Spleen (tissue), 13 donors: ENCODE measurements at places on chromosomes 5 and 9. TPM values are rescaled to one million over a fixed set of nuclear protein-coding genes. Genes with fewer than 3 reads are reported as not detected.

The HAVCR2 gene
- total RNA-seq: 35.7 TPM

The SPATA31D4 gene
- total RNA-seq: not detected

The TMEM167A gene
- total RNA-seq: 68.7 TPM

The LCN9 gene
- not detected for total RNA-seq

The CAMK2A gene
- 0.75 TPM for total RNA-seq

The ANKDD1B gene
- total RNA-seq: 0.60 TPM

DNA sequence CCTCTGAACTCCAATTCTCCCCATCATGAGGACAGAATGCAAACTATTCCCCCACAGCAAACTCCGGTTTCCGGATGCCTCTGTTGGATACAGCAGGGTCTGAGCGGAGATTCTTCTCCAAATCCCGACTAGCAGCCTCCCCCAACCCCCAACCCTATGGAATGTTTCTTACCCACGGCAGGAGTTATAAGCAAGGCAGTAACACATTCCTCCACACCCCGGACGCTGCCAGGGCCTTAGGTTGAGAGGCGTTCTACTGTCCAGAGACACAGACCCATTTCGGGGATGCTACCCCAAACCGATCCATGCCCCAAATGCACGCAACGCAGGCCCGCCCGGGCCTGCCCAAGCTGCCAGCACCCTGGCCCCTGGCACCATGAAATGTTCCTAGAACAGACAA is 85.6 kb upstream of the LMX1B start:
- H3K4me3 ChIP-seq: no peak overlapping the region
- H3K36me3 ChIP-seq: no peaks in the 10 kb centered on the region
- peak; percentile 71 for DNase-seq
- H3K27me3 ChIP-seq: no peaks in the 10 kb centered on the region
- peaks cover 29% of the 10 kb centered on the region for H3K4me1 ChIP-seq
- H3K27ac ChIP-seq: no peak overlapping the region

The THBS4 gene
- 0.92 TPM for total RNA-seq

The ZFR gene
- 53.2 TPM for total RNA-seq

The JAKMIP2 gene
- 0.59 TPM for total RNA-seq

GRCh38 chr9:125659954-125660353 is 47.1 kb downstream of the MAPKAP1 start:
- no peak for DNase-seq
- H3K4me3 ChIP-seq: no peak overlapping the region
- no peaks in the 10 kb centered on the region for H3K4me1 ChIP-seq
- no peaks in the 10 kb centered on the region for H3K27me3 ChIP-seq

The VCAN gene
- total RNA-seq: 70.3 TPM

- H3K36me3 ChIP-seq: no peaks in the 10 kb centered on the region
- no peaks in the 10 kb centered on the region for H3K27me3 ChIP-seq
- H3K27ac ChIP-seq: no peak overlapping the region
- no peak overlapping the region for H3K4me3 ChIP-seq
Observed at GRCh38 chr5:179411161-179411841, 66.0 kb upstream of the ADAMTS2 start.

GRCh38 chr5:15526413-15526812 is 26.4 kb downstream of the FBXL7 start:
- no peak for DNase-seq
- H3K4me3 ChIP-seq: no peak overlapping the region
- H3K27ac ChIP-seq: no peak overlapping the region
- no peaks in the 10 kb centered on the region for H3K27me3 ChIP-seq
- no peaks in the 10 kb centered on the region for H3K36me3 ChIP-seq

DNA sequence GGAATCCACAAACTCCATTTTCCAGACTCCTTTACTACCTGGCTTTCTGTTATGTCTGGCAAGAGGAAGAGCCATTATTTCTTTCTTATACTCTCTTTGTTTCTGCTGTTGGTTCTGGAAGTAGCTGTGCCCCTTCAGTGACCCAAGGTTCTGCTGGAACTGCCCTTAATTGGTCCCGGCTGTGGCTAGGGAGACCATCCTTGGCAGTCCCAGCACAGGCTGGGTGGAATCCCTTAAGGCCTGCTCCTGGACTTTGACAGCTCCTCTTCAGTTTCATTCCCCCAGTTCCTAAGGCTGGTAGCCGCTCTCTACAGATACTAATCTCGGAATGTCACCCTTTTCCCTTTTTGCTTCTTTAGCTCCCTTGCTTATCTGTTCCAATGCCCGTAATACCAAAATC is 81.9 kb upstream of the GLIS3 start:
- H3K27me3 ChIP-seq: no peaks in the 10 kb centered on the region
- H3K36me3 ChIP-seq: no peaks in the 10 kb centered on the region
- no peak for DNase-seq
- no peaks in the 10 kb centered on the region for H3K4me1 ChIP-seq
- no peak overlapping the region for H3K27ac ChIP-seq
- no peak overlapping the region for H3K4me3 ChIP-seq

GRCh38 chr5:2538169-2538568 is 213.3 kb downstream of the IRX2 start:
- H3K27ac ChIP-seq: no peak overlapping the region
- DNase-seq: no peak
- no peaks in the 10 kb centered on the region for H3K4me1 ChIP-seq
- no peaks in the 10 kb centered on the region for H3K27me3 ChIP-seq

DNA sequence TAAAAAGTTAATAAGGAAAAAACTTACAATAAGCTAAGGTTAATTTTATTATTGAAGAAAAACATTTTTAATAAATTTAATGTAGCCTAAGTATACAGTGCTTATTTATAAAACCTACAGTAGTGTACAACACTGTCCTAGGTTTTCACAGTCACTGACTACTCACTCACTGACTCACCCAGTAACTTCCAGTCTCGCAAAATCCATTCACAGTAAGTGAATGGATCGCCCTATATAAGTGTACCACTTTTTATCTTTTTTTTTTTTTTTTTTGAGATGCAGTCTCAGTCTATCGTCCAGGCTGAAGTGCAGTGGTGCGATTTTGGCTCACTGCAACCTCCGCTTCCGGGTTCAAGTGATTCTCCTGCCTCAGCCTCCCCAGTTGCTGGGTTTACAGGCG is 47.7 kb downstream of the FNIP1 start:
- H3K27me3 ChIP-seq: no peaks in the 10 kb centered on the region
- H3K4me3 ChIP-seq: no peak overlapping the region
- no peaks in the 10 kb centered on the region for H3K36me3 ChIP-seq

The SERF1A gene
- total RNA-seq: 9.2 TPM

DNA sequence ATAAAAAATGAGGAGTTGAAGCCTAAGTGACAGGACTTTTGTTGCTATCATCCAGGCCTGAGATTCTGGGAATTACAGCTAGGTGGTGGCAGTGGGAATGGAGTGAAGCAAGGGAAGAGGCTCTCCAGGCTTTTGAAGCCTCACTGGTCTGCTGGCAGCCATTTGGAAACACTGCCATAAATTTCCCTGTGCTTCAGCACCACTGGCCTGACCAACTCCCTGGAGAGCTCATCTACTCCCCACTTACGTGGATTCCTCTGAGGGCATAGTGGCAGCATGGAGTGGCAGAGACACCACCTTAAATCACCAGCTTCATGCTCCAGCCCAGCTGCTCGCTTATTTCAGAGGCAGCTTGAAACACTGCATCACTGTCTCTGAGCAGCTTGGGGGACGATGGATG is 518.2 kb downstream of the TLR4 start:
- no peak for DNase-seq
- no peaks in the 10 kb centered on the region for H3K36me3 ChIP-seq
- H3K4me1 ChIP-seq: no peaks in the 10 kb centered on the region
- no peaks in the 10 kb centered on the region for H3K27me3 ChIP-seq
- no peak overlapping the region for H3K4me3 ChIP-seq

- H3K27me3 ChIP-seq: no peaks in the 10 kb centered on the region
- no peaks in the 10 kb centered on the region for H3K36me3 ChIP-seq
- H3K4me1 ChIP-seq: peaks cover 4% of the 10 kb centered on the region
- no peak for DNase-seq
- peak overlapping the region; percentile 59 for H3K27ac ChIP-seq
Observed at GRCh38 chr9:99762470-99762869, 59.2 kb upstream of the NR4A3 start.

GRCh38 chr9:136527131-136527530 is 18.7 kb downstream of the NOTCH1 start:
- no peak overlapping the region for H3K4me3 ChIP-seq
- peaks cover 100% of the 10 kb centered on the region for H3K4me1 ChIP-seq
- no peaks in the 10 kb centered on the region for H3K27me3 ChIP-seq
- H3K27ac ChIP-seq: no peak overlapping the region

DNA sequence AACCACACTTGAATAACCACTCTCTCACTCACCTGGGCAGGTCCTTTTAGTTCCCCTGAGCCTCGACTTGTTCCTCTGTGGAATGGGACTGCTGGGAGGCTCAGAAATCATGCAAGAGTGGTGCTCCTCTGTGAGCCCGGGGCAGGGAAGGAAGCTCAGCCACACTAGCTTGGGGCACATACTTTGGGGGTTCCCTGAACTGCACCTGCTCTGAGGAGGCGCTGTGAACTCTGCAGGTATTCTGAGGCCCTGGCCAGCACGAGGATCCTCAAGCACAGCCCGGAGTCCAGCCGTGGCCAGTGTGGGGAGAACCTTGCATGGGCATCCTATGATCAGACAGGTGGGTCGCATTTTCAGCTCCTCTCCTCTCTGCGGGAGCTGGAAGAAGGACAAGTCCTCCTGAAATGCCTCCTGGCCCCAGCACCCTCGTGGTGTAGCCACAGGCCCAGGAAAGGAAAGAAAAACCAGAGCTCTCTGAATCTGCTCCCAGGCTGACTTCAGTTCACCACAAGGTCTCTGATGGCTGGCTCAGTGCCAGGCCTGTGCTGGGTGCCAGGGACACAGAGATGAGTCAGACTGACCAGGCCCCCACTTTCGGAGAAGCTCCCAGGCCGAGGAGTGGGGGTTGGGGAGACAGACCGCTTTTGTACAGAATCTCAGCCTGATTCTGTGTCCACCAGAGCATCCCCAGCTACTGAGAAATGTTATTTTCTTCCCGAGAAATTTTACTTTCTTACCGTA is 11.9 kb downstream of the GLIPR2 start:
- no peaks in the 10 kb centered on the region for H3K36me3 ChIP-seq
- H3K27me3 ChIP-seq: no peaks in the 10 kb centered on the region
- DNase-seq: peak; percentile 92

The PSAT1 gene
- total RNA-seq: 7.9 TPM

DNA sequence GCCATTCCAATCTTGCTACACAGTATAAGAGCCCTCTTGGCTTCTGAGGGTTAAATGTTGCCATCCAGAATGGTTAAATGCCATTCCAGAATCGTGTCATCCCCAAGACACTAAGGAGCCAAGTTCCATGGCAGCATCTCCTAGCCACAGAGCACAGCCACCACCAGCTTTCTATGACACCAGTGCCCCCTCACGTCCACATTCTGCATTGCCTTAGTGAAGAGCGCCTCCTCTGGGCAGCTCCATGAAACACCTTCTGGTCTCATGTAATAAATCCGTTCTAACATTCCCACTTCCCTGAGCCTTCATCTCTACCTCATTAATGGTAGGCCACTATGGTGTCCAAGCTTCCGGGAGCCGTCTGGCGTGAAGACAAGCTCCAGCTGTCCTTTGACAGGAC is 12.4 kb downstream of the CBY3 start:
- H3K4me3 ChIP-seq: no peak overlapping the region
- no peak overlapping the region for H3K27ac ChIP-seq
- H3K36me3 ChIP-seq: peaks cover 12% of the 10 kb centered on the region
- no peaks in the 10 kb centered on the region for H3K27me3 ChIP-seq
- no peak for DNase-seq

DNA sequence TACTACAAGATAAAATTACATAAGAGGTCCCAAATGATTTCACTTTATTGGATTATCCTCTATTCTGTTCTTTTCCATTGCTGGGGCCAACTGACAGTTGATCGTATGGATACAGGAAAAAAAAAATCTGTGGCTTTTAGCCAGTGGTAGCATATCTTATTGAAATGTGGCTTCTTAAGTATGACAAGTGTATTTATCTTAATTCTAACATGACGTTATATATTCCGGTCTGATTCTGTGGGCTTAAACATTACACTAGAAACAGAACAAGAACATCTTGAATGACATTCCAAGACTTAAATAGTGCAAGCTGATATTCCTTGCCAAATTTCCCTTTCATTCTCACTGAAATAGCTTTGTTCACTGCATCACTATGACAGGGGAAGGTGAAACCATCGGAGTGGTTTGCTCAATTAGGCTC is 117.9 kb downstream of the INSYN2B start:
- no peak overlapping the region for H3K27ac ChIP-seq
- H3K4me3 ChIP-seq: no peak overlapping the region
- H3K4me1 ChIP-seq: no peaks in the 10 kb centered on the region
- H3K36me3 ChIP-seq: peaks cover 48% of the 10 kb centered on the region

- no peak for DNase-seq
- H3K4me3 ChIP-seq: no peak overlapping the region
- H3K36me3 ChIP-seq: no peaks in the 10 kb centered on the region
- peaks cover 100% of the 10 kb centered on the region for H3K4me1 ChIP-seq
- no peaks in the 10 kb centered on the region for H3K27me3 ChIP-seq
Observed at GRCh38 chr9:127835991-127836516, 18.4 kb downstream of the ENG start.
